ENCODE measurements at places on chromosomes 1 and 21. TPM values are rescaled to one million over a fixed set of nuclear protein-coding genes. Genes with fewer than 3 reads are reported as not detected.

Gene LCE2C
- total RNA-seq, result not detected

Gene VAV3
- total RNA-seq, result 8.0 TPM

GRCh38 chr1:114467491-114467890 lies 43.5 kb downstream of the TRIM33 start:
- DNase-seq, result no peak

DNA sequence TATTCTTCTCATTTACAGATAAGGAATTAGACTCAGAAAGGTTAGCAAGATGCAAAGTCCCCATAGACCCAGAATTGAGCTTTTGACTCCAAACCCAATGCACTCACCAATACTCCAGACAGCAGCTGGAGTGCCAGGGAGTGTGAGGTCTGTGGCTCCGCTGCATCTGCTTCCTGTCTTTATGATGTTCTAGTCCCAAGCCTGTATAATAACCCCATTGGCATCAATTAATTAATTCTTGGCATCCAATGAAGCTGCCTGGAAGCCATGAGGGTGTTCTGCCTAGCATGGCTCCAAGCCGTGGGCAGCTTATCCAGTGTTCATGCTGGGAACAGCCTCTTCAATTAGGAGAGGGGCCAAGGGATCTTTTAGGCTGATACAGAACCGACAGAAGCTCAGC lies 188.7 kb downstream of the GIPC2 start:
- DNase-seq, result no peak

Gene ERO1B
- 17.0 TPM for total RNA-seq

Gene CCDC185
- total RNA-seq, result not detected
